ENCODE measurements at places on chromosomes 2 and 18.

GRCh38 chr18:51503351-51503750 is 305.9 kb upstream of the MEX3C start:
- DNase-seq: no peak

- no peak for DNase-seq
These were observed 72.6 kb downstream of the TRABD2A start for GRCh38 chr2:84808279-84808678.

DNA sequence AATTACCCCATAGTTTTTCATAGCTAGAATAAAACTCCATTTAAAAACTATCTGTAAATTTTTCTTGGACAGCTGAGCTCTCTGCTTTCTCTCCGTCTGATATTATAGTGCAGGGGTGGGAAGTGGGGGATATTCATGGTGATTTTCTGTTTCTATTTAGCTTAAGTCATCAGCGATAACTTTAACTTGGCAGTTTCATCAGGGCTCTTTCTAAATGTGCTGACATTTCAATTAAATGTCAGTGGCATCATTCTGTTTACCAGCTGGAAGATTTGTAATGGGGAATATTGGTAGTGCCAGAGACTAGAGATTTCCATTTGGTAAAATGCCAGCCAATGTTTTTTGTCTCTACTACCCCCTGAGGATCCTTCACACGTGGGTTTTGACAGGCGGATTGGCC is 53.5 kb upstream of the CAPN13 start:
- no peak for DNase-seq

DNA sequence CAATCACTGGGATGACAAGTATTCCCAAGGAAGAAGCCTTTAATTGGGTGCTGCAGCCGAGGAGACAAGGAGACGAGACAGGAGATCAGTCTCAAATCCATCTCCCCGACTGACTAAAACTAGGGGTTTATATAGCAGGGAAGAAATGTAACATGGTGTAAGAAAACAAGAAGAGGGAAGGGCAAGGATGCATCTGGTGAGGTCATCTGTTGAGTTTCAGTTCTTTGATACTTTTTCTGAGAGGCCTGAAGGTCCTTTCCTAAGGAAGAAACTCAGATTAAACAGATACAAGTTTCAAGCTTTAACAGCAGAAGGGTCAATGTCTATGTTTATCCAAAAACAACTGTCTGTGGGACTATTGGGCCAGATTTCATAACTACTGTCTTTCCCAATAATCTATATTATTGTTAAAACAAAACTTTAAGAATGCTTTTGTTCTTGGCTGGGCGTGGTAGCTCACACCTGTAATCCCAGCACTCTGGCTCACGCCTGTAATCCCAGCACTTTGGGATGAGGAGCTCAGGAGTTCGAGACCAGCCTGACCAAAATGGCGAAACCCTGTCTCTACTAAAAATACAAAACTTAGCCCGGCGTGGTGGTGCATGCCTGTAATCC is 2.5 kb upstream of the PDCL3 start:
- DNase-seq: no peak

- DNase-seq: no peak
These were observed 49.3 kb downstream of the UXS1 start for GRCh38 chr2:106144621-106145331.

DNA sequence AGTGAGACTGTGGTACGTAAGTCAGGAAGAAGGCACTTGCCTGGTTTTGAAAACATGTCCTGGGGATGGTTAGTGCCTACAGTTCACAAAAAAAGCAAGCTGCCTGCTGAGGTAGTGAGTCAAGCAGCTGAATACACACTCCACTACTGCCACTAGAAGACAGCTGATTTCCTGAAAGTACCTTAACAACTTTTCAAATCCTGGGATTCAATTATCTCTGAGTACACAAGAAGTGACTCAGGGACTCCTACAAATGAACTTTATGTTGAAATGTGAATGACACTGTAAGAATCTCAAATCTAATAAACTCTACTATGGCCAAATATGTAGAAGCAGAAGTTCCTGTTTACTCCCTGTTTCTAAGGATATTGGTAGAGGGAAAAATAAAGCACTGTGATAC is 58.0 kb upstream of the ARL5A start:
- no peak for DNase-seq

GRCh38 chr2:188307850-188308283 is 16.2 kb downstream of the GULP1 start:
- no peak for DNase-seq

DNA sequence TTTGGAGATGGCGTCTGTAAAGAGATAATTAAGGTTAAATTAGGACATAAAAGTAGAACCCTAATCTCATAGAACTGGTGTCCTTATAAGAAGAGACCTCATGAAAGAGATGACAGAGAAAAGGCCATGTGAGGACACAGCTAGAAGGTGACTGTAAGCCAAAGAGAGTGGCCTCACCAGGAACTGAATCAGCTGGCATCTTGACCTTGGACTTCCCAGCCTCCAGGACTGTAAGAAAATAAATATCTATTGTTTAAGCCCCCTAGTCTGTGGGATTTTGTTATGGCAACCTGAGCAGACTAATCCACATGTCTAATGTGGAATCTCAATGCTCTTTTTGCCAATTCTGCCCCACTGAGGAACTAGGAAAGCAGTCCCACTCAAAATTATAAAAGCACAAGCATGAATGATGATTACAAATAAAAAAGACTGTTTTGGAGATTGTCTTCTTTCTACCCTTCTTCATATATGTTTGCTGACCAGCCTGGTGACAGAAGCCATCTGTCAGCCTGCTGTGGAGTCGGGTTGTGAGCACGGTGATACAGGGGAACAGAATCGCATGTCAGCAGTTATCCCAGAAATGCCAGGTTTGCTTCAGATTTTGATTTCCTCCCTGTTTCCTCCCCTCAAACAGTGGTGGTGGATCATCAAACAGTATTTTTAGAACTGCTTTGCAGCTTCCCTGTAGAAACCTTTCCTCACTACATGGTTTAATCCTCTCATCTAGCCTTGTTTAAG is 54.2 kb downstream of the INPP4A start:
- DNase-seq: no peak

- no peak for DNase-seq
These were observed 99.8 kb downstream of the METTL4 start for GRCh38 chr18:2471523-2471922.

GRCh38 chr2:28480403-28481049 is 15.3 kb upstream of the PLB1 start:
- DNase-seq: no peak

DNA sequence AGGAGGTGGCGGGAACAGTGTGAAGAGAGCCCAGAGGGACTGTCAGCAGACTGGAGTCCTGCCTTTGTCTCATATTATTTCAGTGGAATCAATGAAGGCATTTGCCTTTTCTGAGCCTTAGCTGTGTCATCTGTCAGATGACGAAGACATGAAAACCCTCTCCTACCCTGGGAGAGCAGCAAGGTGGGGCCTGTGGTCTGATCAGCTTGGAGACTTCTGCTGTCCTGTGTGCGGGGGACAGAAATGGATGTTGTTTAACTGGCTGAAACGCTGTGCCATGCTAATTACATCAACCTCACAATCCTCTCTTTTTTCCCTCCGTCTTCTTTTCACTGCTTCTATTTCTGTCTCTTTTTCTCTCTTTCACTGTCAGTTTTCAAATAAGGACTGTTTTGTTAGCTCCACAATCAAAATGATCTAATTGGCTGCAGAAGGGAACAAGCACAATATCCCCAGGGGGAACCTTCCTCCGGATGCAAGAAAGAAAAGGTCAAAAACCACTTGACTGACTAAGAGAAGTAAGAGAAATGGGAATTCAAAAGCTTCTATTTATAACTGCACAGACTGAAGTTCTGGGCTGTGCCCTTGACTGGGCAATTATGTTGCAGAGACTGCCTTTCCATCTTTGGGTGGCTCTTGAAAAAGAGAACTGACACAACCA is 340.1 kb downstream of the CLIP4 start:
- no peak for DNase-seq

DNA sequence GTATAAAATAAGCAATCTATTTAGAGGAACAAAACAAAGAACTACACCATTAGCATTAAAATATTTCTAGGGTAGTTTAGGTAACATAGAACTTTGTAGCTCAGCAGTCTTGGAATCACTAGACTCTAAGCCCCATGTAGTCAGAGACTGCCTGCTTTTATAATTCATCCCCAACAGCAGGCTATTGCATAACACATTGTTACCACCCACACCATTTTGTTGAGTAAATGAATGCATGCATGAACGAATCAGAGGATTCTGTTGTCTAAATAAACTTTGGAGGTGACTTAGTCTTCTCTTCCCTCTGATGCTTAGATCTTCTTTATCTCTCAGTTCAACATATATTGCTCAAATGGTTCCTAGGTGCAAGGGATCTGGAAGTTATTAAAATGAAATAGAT is 167.6 kb upstream of the TNP1 start:
- DNase-seq: no peak

DNA sequence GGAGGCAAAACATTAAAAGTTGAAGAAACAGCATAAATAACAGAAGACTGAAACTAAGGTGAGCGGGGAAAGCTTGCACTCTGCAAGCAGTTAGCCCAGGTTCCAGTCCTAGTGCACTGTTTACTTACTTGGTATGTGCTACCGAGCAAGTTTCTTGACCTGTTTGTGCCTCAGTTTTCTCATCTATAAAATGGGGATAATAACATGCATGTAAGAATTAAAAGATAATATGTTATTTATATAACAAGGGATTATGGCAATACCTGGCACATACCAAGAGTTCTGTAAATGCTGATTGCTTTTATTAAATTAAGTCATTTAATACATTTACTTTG is 37.1 kb upstream of the IKZF2 start:
- DNase-seq: no peak

- DNase-seq: no peak
These were observed 105.5 kb downstream of the UGGT1 start for GRCh38 chr2:128196471-128196931.

DNA sequence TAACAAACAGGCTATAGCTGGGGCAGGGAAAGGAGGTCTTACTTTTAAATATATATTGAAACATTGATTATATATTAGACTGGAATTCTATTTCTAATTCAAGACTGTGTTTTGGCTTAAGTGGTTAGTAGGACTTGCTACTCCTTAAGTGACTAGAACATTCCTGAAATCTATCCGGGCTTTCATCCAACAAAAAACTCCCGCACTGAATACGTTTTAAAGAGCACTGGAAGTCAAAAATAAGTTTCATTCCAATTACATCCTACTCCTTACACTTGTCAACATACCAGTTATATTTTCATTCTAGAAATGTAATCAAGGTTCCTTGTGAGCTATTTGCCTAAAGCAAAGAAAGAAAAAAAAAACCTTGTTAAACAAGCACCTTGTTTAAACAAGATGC is 204.6 kb downstream of the SP3 start:
- no peak for DNase-seq

- DNase-seq: no peak
These were observed 660.1 kb upstream of the RAB6C start for GRCh38 chr2:129319422-129319717.

- no peak for DNase-seq
These were observed 12.0 kb downstream of the SLC38A11 start for GRCh38 chr2:164943289-164943688.

- DNase-seq: peak; percentile 66
These were observed 30.7 kb upstream of the PTMA start for GRCh38 chr2:231677632-231678104.

DNA sequence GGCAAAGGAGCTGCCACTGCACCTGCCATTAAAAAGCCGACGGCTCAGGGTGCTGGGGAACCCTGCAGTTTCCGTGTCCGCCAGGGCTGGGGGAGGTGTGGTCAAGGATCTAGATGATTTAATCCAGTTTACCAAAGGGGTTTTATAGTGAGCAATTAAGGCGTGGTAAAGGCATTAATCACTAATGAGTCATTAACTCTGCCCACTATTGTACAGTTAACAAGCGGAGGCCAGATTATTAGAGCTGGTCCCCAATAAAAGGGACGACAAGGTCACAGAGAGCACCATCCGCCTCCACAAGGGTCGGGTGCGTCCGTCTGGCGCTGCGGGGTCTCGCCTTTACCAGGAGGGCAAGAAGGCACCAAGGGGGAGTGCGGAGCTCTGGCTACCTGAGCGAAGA is 9.6 kb downstream of the RAX start:
- DNase-seq: no peak

GRCh38 chr2:96353606-96354101 is 18.1 kb downstream of the NCAPH start:
- no peak for DNase-seq

DNA sequence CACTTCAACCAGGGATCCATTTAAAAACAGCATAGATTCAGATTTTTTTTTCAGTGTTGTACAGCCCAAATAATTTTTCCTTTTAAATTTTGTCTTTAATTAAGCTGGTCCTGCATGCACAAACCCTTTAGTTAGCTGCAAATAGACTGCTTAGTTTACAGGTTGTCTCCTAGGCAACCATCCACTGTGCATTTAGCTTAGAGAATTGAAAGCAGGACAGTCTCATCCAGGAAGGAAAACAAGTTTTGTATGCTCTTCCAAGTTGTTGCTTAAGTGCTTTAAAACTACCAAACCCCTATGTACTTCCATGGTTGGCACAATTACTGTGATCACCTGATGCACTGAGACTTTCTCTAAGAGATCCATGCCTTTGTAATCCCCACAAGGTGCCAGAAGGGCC is at the start of gene MAP3K19:
Gene MAP3K19, minus strand, starts transcription at position 148 of the 400 bp plus-strand sequence. CDS start 22,800 bp downstream, outside the sequence.
- DNase-seq: no peak

- DNase-seq: no peak
These were observed 2.1 kb downstream of the ATAD2B start for GRCh38 chr2:23924589-23925359.

DNA sequence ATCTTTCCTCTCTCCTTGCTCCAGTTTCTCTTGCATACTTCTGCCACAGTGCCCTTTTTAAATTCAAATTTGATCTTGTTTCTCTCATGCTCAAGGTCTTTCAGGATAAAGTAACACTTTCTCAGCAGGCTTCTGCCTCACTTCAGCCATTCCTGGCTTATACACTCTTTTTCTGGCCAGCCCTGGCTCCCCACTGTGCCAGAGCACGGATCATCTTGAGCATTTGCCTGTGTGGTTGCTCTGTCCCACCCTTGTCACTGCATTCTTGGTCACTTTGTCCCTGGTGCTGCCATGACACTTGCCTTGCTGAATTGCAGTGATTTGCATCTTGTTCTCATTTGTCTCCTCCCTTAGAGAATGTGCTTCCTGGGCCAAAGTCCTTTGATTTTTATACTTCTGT is 634.3 kb downstream of the TMEM182 start:
- DNase-seq: no peak

GRCh38 chr2:85537600-85538506 is 1.1 kb upstream of the MAT2A start:
- no peak for DNase-seq

- DNase-seq: no peak
These were observed 39.0 kb downstream of the RALB start for GRCh38 chr2:120291401-120292311.

DNA sequence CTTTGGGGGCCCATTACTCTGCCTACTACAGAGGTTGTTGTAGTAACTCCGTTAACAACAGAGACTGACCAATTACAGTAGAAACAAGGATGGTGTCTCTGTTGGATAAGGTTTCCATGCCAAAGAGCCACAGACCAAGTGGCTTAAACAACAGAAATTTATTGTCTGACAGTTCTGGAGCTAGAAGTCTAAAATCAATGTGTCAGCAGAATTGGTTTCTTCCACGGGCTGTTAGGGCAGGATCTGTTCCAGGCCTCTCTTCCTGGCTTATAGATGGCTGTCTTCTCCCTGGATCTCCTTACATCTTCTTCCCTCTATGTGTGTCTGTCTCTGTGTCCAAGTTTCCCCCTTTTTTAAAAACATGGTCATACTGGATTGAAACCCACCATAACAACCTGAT is 135.3 kb downstream of the AKAIN1 start:
- no peak for DNase-seq

GRCh38 chr2:28394331-28394877 is 1.7 kb downstream of the FOSL2 start:
- DNase-seq: no peak

GRCh38 chr2:74658516-74658915 is 4.5 kb downstream of the SEMA4F start:
- no peak for DNase-seq

- DNase-seq: peak; percentile 15
These were observed 30.6 kb upstream of the EPG5 start for GRCh38 chr18:45997700-45998151.
